ENCODE measurements at places on chromosomes 1 and 21.
A peak's percentile ranks its signal among the peaks of the same experiment; 100 is the strongest.

DNA sequence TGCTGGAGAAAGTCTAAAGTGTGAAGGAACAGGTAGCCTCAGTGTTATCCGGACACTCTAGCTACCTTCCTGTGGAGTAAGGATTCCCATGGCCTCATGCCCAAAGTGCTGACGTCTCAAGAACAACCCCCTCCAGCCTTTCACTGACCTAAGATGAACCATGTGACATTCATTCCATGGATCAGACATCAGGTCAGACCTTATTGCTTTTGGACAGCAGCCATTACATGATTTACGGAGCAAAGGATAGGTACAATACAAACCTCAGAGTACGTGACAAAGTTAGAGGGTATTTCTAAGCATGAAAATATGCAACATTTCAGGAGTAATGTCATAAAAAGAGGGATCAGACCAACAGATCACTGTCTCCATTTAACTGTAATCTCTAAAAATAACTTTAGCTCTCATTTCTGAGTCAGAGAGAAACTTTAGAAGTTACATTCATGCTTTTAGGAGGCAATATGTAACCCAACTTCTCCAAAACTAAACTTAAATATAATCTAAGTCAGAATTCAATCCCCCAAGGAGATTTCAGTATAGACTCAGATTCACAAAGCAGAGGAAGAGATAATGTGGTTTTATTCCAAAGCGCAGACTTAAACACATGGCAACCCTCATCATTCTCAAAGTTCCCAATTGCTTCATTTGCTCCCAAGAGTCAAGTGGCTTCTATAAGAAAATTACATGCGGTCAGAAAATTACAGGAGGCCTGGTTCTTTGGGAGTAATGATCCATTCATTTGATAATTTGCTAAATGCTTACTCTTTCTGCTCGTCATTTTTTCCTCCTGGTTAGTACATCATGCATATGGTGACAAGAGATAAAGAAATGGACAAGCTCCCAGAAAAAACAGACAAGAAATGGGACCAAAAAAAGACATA lies 280.4 kb downstream of the SETD4 start:
- DNase-seq = peak; percentile 38

DNA sequence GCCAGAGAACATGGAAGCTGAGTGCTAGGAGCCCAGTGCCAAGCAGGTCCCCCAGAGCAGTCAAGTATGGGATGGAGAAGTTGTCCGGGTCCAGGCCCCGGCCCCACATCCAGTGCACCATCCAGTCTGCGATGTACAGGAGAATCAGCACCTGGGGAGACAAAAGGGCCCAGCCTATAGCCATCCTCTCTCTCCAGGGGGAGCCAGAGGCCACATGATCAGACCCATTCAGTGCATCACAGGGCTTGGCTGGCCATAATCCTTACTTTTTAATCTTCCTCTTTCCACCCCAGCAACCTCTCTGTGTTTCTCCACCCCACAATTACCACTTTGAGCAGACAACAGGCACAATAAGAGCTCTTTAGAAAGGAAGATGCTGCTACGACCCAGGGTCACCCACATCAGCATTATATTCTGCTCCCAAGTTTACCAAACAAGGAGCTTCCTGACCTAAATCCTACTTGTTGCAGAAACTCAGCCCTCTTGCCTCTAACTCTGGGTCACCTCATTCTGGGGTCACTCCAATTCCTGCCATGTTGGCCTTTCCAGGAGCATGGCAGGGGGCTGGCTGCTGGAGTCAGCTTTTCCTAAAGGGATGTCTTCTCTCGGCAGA lies 16.4 kb upstream of the RAB29 start:
- DNase-seq = peak; percentile 70

DNA sequence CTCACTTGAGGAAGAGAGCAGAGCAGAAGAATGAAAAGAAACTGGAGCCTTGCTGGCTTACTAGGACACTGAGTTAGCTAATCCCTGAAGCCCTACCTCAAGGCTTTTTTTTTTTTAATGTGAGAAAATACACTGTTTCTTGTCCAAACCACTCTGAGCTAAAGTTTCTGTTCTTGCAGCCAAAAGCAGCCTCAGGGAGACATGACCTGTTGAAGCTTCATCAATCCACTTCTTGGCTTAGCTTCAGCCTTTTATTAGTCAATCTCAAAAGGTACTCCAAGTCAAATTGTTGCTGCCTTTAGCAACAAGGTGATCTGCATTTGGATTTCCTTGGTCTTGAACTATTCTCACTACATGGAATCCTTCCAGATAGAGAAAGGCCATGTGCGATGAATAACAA lies 33.7 kb downstream of the CCDC185 start:
- no peak for DNase-seq

GRCh38 chr1:166626711-166627110 lies 212.6 kb upstream of the POGK start:
- DNase-seq = no peak
